Activated naive CD8-positive, alpha-beta T cell treated with anti-CD3 and anti-CD28 coated beads, Interleukin-2, amount 10 ng/mL, durations not matched to agents 7 days and 5 days (primary cell): ENCODE measurements at places on chromosomes 11 and 22.
A peak's percentile ranks its signal among the peaks of the same experiment; 100 is the strongest.

- H3K4me3 ChIP-seq = peak overlapping the region; percentile 59
- no peaks in the 10 kb centered on the region for H3K27me3 ChIP-seq
- DNase-seq = peak; percentile 69
- H3K27ac ChIP-seq = peak overlapping the region; percentile 88
- H3K36me3 ChIP-seq = no peaks in the 10 kb centered on the region
These were observed 1.1 kb downstream of the FXYD2 start for GRCh38 chr11:117823294-117823945.

GRCh38 chr11:2584812-2585565 lies 114.8 kb downstream of the KCNQ1OT1 start:
- DNase-seq = peak; percentile 27
- H3K4me1 ChIP-seq = no peaks in the 10 kb centered on the region
- no peaks in the 10 kb centered on the region for H3K36me3 ChIP-seq
- no peak overlapping the region for H3K4me3 ChIP-seq
- H3K27ac ChIP-seq = no peak overlapping the region

DNA sequence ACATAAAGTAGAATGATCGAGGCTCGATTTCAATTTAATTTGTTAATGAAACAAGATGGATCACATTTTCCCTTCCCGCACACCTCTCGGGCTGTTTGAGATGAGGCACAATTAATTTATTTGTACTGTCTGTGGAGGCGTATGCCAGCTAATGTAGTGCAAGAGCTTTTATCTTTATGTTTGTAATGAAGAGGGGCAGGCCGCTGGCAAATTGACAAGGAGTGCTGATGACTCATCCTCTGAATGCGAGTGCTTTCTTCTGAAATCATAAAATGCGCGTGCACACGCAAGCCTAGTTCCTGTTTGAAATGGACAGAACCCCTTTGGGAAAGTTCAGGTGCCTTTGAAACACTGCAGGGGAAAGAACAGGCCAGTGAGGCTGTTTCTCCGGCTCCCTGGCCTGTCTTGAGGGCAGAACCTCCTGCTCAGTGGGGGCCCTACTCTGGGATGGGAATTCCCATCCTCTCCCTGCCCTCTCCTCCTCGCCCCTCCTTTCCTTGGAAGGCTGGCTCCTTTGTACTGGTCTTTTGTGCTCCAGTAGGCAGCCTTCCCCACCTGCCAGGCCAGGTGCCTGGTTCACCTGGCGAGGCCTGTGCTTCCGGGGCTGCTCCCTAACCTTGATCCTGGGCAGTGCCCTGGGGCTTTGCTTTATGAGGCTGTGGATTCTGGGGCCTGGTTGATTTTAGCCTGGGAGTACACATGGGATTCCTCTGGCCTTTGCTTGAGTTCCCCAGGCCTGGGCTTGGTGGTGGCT lies 50.3 kb downstream of the TEAD1 start:
- H3K4me1 ChIP-seq = peaks cover 5% of the 10 kb centered on the region
- peaks cover 58% of the 10 kb centered on the region for H3K27me3 ChIP-seq
- no peak overlapping the region for H3K27ac ChIP-seq
- DNase-seq = no peak

DNA sequence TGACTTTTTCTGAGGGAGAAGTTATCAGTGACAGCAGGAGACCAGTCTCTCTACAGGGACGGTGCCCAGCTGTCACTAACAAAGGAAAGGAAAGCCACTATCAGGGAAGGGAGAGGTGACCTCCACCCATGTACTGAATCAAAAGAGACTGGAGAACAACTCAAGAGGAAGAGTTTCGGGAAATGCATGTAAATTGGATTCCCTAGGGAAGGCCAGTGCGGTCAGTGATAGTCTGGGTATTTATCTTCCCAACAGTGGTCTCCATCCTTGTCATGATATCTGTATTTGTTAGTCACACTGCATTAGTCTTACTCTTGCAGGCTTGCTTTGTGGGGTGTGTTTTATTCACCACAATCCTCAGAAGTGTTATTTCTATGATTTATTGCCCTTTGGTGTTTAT lies 193.4 kb upstream of the KIRREL3 start:
- no peak overlapping the region for H3K4me3 ChIP-seq
- H3K27ac ChIP-seq = no peak overlapping the region
- no peaks in the 10 kb centered on the region for H3K27me3 ChIP-seq
- no peaks in the 10 kb centered on the region for H3K4me1 ChIP-seq

DNA sequence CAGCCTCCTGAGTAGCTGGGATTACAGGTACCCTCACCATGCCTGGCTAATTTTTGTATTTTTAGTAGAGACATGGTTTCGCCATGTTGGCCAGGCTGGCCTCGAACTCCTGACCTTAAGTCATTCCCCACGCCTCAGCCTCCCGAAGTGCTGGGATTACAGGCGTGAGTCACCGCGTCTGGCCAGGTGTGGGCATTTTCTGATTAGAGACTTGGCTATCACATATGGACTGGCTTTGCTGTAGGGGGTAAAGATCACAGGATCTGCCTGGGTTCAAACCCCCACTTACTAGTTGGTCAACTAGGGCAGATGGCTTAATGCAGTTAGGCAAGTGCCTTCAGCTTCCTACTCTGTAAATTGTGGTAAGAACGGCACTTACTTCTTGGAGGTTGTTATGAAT lies 6.5 kb downstream of the CD248 start:
- H3K36me3 ChIP-seq = peaks cover 6% of the 10 kb centered on the region
- H3K27ac ChIP-seq = no peak overlapping the region
- peaks cover 1% of the 10 kb centered on the region for H3K27me3 ChIP-seq
- peaks cover 14% of the 10 kb centered on the region for H3K4me1 ChIP-seq
- H3K4me3 ChIP-seq = no peak overlapping the region
- no peak for DNase-seq
